ENCODE measurements at places on chromosomes 2 and 18. TPM values are rescaled to one million over a fixed set of nuclear protein-coding genes. Genes with fewer than 3 reads are reported as not detected.

Gene IL36G
- total RNA-seq: not detected

Gene SPDYA
- 0.14 TPM for total RNA-seq

Gene SLC14A1
- total RNA-seq: 96.7 TPM

Gene AQP4
- total RNA-seq: 0.33 TPM

Gene ANKRD30B
- not detected for total RNA-seq

Gene CREG2
- total RNA-seq: not detected

Gene RHOB
- total RNA-seq: 634 TPM

Gene GBX2
- not detected for total RNA-seq

Gene OBSL1
- 23.6 TPM for total RNA-seq

DNA sequence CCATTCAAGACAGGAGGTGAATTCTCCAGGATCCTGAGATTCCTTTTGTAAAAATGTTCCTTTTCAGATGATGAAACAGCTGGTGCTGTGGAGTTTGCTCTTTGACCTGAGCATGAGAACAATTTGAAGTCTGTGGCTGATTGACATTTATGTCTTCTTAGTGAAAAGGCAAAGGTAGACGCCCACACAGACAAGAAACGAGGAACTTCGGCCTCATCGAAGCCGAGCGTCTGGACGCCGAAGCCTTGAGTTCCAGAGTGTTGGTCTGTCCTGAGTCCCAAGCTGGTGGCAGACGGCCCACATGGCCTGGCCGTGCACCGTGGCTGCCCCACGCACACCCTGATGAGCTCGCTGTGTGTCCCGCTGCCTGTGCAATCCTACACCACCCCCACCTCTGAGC is 20.7 kb upstream of the SNTG2 start:
- H3K4me3 ChIP-seq: no peak overlapping the region
- H3K27ac ChIP-seq: no peak overlapping the region
- peaks cover 4% of the 10 kb centered on the region for H3K27me3 ChIP-seq
- no peak for DNase-seq
- H3K4me1 ChIP-seq: no peaks in the 10 kb centered on the region
- H3K36me3 ChIP-seq: no peaks in the 10 kb centered on the region

DNA sequence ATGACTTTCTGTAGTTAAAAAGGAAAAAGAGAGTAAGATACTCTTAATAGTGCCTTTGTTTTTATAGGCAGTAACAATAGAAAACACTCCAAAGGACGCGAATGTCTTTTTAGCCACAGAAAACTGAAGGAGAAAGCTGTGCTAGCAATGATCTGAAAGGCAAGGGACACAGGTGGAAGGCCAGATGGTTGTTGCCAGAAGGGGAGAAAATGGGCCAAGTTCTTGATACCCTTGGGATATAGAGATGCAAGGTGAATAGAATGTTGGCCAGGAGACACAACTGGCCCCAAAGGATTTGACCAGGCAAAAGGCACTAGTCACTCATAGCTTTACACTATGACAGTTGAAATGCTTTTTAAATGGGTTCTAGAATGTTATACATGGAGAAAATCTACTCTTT is 180.0 kb downstream of the NRXN1 start:
- no peaks in the 10 kb centered on the region for H3K27me3 ChIP-seq
- H3K36me3 ChIP-seq: no peaks in the 10 kb centered on the region
- H3K27ac ChIP-seq: no peak overlapping the region
- DNase-seq: no peak
- H3K4me3 ChIP-seq: no peak overlapping the region
- H3K4me1 ChIP-seq: peaks cover 3% of the 10 kb centered on the region

- DNase-seq: no peak
- no peaks in the 10 kb centered on the region for H3K36me3 ChIP-seq
- H3K27ac ChIP-seq: peak overlapping the region; percentile 36
- no peak overlapping the region for H3K4me3 ChIP-seq
- no peaks in the 10 kb centered on the region for H3K27me3 ChIP-seq
- H3K4me1 ChIP-seq: no peaks in the 10 kb centered on the region
Measured at GRCh38 chr2:36461039-36461681, 105.6 kb downstream of the CRIM1 start.

GRCh38 chr18:77032181-77032701 is 100.3 kb downstream of the MBP start:
- no peaks in the 10 kb centered on the region for H3K4me1 ChIP-seq
- no peak for DNase-seq
- H3K27me3 ChIP-seq: no peaks in the 10 kb centered on the region
- H3K36me3 ChIP-seq: peaks cover 3% of the 10 kb centered on the region
- no peak overlapping the region for H3K27ac ChIP-seq

DNA sequence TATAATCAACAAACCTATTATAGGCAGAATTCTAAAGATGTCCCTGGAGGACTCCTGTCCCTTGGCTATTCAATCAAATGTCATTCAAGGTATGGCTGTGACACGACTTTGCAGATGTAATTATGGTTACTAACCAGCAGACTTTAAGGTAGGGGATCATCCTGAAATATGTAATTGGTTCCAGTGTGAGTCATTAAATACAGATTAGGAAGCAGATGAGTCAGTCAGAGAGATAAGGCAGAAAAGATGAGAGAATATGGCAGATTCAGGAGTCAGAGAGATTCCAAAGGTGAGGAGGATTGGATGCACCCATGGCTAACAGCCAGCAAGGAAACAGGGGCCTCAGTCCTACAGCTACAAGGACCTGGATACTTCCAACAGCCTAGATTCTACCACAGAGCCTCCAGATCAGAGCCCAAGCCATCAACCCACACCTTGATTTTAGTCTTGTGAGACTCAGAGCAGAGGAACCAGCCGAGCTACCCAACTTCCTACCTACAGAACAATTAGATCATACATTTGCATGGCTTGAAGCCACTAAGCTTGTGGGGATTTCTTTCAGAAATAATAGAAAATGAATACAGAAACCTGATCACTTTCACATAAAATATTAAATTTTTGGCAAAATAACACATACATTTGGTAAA is 11.2 kb upstream of the PROM2 start:
- no peak overlapping the region for H3K4me3 ChIP-seq
- H3K27ac ChIP-seq: no peak overlapping the region
- H3K4me1 ChIP-seq: peaks cover under 1% of the 10 kb centered on the region
- no peaks in the 10 kb centered on the region for H3K27me3 ChIP-seq
- H3K36me3 ChIP-seq: no peaks in the 10 kb centered on the region
- peak; percentile 21 for DNase-seq

DNA sequence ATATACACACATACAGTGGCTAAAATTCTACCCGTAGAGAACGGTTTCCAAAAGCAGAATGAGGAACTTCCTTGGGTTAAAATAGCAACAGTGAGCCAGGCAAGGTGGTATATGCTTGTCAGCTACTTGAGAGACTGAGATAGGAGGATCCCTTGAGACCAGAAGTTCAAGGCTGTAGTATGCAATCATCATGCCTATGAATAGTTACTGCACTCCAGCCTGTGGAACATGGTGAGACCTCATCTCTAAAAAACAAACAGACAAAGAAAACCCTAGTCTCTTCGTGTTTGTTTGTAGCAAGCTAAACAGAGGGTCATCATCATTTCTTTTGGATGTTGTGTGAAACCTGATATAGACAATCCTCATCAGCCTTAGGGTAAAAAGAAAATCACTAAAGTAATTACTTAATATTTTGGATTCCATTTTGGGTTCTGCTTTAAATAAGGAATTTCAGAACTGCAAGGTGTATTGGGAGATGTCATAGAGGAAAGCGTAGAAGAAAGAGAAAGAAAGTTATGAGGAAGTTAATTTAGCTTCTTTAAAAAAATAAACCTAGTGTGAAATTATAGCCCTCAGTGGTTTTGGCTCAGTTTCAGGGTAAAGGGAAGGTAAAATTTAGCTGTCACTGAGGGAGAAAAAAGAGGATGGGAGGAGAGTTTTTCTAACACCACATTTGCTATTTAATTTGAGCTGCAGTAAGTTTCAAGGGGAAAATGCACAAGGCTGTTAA is 46.5 kb downstream of the PLEK start:
- H3K27me3 ChIP-seq: no peaks in the 10 kb centered on the region
- DNase-seq: no peak
- no peaks in the 10 kb centered on the region for H3K36me3 ChIP-seq
- no peaks in the 10 kb centered on the region for H3K4me1 ChIP-seq
- no peak overlapping the region for H3K27ac ChIP-seq

GRCh38 chr2:61536180-61536571 is 2.0 kb downstream of the XPO1 start:
- H3K4me1 ChIP-seq: peaks cover 2% of the 10 kb centered on the region
- H3K27me3 ChIP-seq: no peaks in the 10 kb centered on the region
- no peaks in the 10 kb centered on the region for H3K36me3 ChIP-seq
- H3K4me3 ChIP-seq: peak overlapping the region; percentile 98

DNA sequence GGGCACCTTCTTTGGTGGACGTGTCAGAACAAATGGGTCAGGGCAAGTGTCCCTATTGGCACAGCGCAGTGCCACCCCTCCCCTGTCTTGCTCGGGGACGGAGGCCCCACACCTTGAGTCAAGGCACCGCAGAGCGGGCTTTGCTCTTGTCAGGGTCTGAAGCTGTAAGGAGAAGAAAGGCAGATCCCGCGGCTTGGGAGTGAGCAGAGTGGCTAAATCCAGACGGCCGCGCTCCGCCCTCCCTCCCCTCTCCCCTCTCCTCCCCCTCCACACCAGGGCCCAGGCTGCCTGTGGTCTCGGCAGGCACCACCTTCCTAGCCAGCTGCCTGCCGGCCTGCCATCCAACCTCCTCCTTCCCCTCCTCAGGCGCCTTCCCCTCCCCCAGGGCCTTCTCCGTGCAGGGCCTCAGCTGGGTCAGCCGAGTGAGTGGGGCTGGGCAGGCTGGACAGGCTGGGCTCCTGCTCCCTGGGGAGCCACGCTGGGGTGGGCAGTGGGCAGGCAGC is 25.8 kb downstream of the SPEG start:
- DNase-seq: no peak
- no peak overlapping the region for H3K4me3 ChIP-seq
- no peaks in the 10 kb centered on the region for H3K36me3 ChIP-seq
- peaks cover 2% of the 10 kb centered on the region for H3K27me3 ChIP-seq
- H3K27ac ChIP-seq: no peak overlapping the region

GRCh38 chr2:210541290-210541902 is 15.0 kb upstream of the CPS1 start:
- peak overlapping the region; percentile 49 for H3K27ac ChIP-seq
- peak overlapping the region; percentile 17 for H3K4me3 ChIP-seq
- H3K36me3 ChIP-seq: no peaks in the 10 kb centered on the region
- peaks cover 38% of the 10 kb centered on the region for H3K4me1 ChIP-seq

DNA sequence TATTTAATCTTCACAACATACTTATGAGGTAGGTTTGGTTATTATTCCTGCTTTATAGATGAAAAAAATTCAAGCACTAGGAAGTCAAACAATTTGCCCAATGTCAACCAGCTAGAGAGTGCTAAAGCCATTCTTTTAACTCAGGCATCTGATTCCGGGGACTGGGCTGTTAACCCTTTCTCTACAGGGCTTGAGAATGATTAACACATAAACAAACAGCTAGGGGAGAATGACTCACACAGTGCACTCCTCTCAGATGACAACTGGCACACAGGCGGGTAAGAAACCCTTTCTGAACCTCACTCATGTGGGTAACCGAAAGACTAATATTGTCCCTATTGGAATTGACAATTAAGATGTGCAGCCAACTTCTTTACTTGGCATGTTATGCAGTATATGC is 86.3 kb upstream of the FSHR start:
- no peak for DNase-seq
- H3K27ac ChIP-seq: no peak overlapping the region
- H3K4me1 ChIP-seq: no peaks in the 10 kb centered on the region
- H3K36me3 ChIP-seq: no peaks in the 10 kb centered on the region
- H3K27me3 ChIP-seq: no peaks in the 10 kb centered on the region

- H3K27ac ChIP-seq: no peak overlapping the region
- no peaks in the 10 kb centered on the region for H3K27me3 ChIP-seq
- H3K4me3 ChIP-seq: no peak overlapping the region
- H3K36me3 ChIP-seq: peaks cover 6% of the 10 kb centered on the region
Measured at GRCh38 chr2:178513876-178514275, 33.6 kb downstream of the PLEKHA3 start.

DNA sequence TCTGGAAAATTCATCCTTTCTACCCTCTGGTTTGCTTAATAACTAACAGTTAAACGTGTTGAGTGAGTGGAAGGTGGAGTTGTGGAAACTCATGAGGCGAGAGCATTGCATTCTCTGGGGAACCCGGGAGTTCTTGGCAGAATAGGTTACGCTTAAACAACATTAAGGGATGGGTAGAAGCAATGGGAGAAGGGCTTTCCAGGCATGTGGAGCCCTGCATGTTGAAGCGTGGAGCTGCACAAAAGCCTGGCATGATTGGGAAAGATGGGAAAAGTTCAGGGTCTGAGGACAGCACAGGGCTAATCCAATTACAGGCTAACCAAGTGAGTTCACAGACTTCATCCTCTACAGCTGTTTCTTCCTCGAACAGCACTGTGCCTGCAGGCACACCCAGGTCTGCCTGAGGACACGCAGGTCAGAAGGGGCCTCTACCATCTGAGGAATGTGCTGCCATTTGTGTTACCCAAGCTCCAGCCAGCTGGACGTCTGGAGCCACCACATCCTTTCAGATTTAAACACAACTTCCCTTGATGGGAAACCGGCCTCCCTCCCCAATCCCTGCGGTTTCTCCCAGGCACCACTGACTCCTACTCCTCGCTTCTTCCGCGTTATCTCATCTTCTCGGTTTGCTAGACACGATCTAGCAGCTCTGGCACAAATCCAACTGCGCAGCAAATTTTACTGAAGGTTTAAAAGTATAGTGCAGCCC is 164.2 kb downstream of the ANTXR1 start:
- no peaks in the 10 kb centered on the region for H3K36me3 ChIP-seq
- H3K4me1 ChIP-seq: peaks cover 3% of the 10 kb centered on the region
- H3K4me3 ChIP-seq: no peak overlapping the region
- DNase-seq: no peak
- no peaks in the 10 kb centered on the region for H3K27me3 ChIP-seq

DNA sequence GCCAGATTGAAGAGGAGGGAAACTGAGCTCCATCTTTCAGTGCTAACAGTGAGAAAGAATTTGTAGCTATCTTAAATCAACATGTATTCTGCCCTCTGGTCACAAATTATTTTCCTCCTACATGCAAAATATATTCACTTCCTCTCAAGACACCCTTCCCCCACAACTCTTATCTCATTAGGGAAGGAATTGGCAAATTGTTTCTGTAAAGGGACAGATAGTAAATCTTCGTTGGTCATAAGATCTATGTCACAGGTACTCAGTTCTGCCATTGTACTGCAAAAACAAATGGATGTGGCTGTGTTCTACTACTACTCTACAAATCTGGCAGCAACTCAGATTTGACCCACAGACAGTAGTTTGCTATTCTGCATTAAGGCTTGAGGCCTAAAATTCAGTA is 53.0 kb upstream of the CYP20A1 start:
- no peaks in the 10 kb centered on the region for H3K4me1 ChIP-seq
- no peak for DNase-seq
- H3K27ac ChIP-seq: no peak overlapping the region
- no peaks in the 10 kb centered on the region for H3K27me3 ChIP-seq
- peaks cover 34% of the 10 kb centered on the region for H3K36me3 ChIP-seq

- no peaks in the 10 kb centered on the region for H3K27me3 ChIP-seq
- DNase-seq: no peak
- no peak overlapping the region for H3K27ac ChIP-seq
- peaks cover 7% of the 10 kb centered on the region for H3K36me3 ChIP-seq
- no peak overlapping the region for H3K4me3 ChIP-seq
Measured at GRCh38 chr18:49904871-49905555, 91.7 kb upstream of the ACAA2 start.

GRCh38 chr2:30155202-30155601 is 8.4 kb downstream of the YPEL5 start:
- no peak overlapping the region for H3K4me3 ChIP-seq
- peaks cover 31% of the 10 kb centered on the region for H3K36me3 ChIP-seq
- H3K27me3 ChIP-seq: no peaks in the 10 kb centered on the region
- H3K27ac ChIP-seq: no peak overlapping the region
- H3K4me1 ChIP-seq: peaks cover 8% of the 10 kb centered on the region
- no peak for DNase-seq

- no peak for DNase-seq
- H3K36me3 ChIP-seq: peaks cover 24% of the 10 kb centered on the region
- no peak overlapping the region for H3K4me3 ChIP-seq
- no peaks in the 10 kb centered on the region for H3K27me3 ChIP-seq
- H3K27ac ChIP-seq: no peak overlapping the region
Measured at GRCh38 chr2:208315081-208315788, 49.2 kb downstream of the PIKFYVE start.
